Renal cortex interstitium (tissue), 15 donors: ENCODE measurements at places on chromosomes 5 and 9. TPM values are rescaled to one million over a fixed set of nuclear protein-coding genes. Genes with fewer than 3 reads are reported as not detected.

PDCD1LG2 gene
- 0.10 TPM for polyA plus RNA-seq

DNA sequence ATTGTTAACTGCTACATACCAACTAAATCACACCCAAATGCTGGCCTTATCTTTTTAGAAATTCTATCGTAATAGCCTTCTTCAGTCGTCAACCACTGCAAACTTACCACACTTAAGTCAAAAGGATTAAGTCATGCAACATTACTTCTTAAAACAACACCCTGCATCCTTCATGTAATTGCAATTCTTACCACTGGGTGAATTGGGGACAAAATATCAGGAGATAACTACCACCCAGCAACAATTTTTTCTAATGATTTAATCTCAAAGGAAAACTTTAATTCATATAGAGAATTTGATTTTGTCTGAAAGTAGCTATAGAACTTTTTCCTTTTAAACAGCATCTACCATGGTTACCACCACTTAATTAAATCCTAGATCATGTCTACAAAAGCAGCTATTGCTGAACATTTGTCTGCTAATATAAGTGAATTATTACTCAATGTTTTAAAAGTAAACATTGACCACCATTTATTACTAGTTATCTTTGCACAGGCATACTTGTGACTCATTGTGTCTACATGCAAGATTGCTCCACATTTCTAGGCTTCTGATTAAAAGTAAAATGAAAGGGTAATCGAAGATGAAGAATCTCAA lies 10.5 kb downstream of the MLLT3 start:
- no peak for DNase-seq

DNA sequence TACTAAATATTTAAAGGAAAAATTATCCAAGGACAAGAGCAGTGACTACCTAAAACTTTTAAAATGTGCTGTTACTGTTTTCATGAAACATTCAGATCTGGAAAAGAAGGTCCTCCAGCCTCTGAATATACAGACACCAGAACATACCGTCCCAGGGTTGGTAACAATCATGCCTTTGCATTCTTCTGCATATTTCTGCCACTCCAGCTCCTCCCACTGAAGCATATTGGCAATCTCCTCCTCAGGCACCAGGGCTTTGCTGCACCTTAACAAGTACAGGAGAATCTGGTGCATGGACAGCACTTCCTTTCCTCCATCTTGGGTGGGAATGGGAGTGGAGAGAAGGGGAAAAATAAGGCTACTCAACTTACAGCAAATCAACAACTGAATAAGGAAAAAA lies 60.0 kb downstream of the DROSHA start:
- DNase-seq = no peak

GRCh38 chr9:21205204-21205603 lies 1.7 kb downstream of the IFNA10 start:
- DNase-seq = no peak

GRCh38 chr9:114072184-114073140 lies 5.6 kb downstream of the AMBP start:
- no peak for DNase-seq

NEUROG1 gene
- not detected for polyA plus RNA-seq

ANXA2R gene
- polyA plus RNA-seq = 1.1 TPM

FBP2 gene
- polyA plus RNA-seq = not detected

DNA sequence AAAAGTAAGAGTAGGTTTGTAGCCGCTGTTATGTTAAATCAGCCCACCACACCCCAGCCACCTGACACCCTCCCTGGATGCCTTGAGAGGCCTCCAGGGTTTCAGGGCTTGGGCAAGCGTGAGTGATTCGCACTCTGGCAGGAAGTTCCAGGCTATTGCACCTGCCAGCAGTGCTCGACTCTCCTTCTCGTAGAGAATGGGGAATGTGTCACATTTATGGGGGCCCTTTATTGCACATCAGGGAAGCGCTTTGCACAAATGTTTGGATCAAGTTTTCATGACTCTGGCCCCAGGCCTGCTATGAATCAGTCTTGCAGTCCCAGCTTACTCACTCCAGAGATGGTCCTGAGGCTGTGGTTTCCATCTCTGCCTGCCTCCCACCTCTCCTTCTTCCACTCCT lies 66.1 kb upstream of the ADRA1B start:
- peak; percentile 36 for DNase-seq

GRCh38 chr9:137320555-137321384 lies 18.7 kb upstream of the NRARP start:
- no peak for DNase-seq

DNA sequence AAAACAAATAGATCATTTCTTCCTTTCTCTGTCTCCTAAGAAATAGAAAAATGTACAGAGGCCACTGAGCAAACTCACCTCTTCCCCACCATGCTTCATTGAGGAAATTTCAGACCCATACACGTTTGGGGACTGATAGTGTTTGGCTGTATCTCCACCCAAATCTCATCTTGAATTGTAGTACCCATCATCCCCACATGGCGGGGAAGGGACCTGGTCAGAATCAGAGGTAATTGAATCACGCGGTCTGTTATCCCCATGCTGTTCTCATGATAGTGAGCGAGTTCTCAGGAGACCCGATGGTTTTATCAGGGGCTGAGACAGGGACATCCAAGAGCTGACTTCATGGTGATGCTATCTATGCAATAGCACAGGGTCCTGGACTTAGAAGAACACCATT lies 1655.8 kb downstream of the MAT2B start:
- DNase-seq = no peak

DNA sequence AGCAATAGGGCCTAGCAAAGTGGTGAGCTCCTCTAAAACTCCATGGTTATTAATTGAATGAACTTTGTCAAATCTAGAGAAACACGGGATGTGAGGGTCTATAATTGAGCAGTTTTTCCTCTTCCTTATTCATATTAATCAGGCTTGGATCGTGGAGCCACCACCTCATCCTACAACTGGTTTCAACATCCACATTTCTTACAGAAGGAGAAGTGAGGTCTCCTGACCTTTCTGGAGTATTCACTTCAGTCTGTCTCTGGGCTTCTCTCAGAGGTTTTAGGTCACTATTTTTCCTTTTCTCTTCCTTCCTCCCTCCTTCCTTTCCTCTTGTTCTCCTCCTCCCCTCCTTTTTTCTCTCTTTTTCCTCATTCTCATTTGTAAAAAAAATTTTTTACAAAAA lies 177.3 kb upstream of the ACTBL2 start:
- DNase-seq = no peak

SLC34A3 gene
- 11.6 TPM for polyA plus RNA-seq

CCDC171 gene
- polyA plus RNA-seq = 7.0 TPM

ACTBL2 gene
- polyA plus RNA-seq = not detected

FOXI1 gene
- 4.9 TPM for polyA plus RNA-seq

- DNase-seq = no peak
Measured at GRCh38 chr9:20479419-20480155, 142.7 kb downstream of the MLLT3 start.

- no peak for DNase-seq
Measured at GRCh38 chr5:39426746-39427105, 1.9 kb upstream of the DAB2 start.

- DNase-seq = no peak
Measured at GRCh38 chr9:79134654-79135053, 437.1 kb upstream of the TLE4 start.

FCN2 gene
- 0.52 TPM for polyA plus RNA-seq

DNA sequence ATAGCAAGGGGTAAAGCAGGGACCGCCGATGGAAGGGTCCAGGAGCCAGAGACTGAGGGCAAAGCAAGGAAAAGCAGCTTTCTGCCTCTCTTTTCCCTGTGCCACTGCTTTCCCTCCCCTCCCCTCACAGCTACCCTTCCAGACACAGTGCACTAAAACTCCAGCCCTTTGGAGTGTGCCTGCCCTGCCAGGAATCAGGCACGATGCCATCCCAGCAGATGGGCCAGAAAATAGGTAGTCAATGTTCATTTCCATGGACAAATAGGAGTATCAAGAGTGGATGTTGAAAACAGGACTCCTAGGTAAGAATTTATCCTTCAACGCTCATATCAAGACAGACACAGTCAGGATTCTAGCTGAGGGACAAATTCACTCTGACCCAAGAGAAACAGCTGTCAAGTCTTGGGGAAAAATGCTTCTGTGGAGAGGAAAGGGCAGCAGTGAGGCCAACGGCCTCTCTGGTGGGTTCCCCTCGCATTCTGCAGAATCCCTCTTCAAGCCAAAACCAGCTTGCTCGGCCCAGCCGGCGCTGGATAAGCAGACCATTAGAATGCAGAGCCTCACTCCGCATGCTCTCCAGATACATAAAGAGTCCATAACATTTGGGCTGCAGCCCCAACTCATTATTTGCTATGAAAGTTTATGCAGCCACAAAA lies 138.0 kb downstream of the CAAP1 start:
- no peak for DNase-seq

GRCh38 chr5:34914671-34915138 lies 599 bp downstream of the RAD1 start:
- DNase-seq = no peak

GRCh38 chr5:171612749-171613148 lies 172.9 kb upstream of the SMIM23 start:
- no peak for DNase-seq
